ENCODE measurements at places on chromosomes 11 and 22.

- no peak for DNase-seq
These were observed 43.7 kb upstream of the TOP3B start for GRCh38 chr22:22026157-22026831.

GRCh38 chr22:17907748-17908051 is 116.7 kb downstream of the MICAL3 start:
- DNase-seq: no peak

DNA sequence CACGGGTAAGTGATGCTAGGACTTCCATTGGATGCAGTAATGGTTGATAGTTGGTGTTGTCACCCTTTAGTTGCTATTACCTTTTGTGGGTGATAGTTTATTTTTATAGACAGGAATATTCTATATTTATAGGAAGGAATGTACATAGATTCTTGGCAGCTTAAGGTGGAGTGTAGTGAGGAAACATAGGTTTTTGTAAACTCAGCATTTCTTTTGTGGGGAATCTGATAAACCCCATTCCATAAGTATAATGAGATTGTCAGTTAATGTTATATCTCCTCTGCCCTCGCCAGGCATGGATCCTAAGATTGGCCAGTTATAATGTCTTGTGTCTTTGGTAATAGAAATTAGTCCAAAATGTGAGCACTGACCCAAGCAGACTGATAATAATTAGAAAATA is 262.7 kb downstream of the JRKL start:
- DNase-seq: no peak

DNA sequence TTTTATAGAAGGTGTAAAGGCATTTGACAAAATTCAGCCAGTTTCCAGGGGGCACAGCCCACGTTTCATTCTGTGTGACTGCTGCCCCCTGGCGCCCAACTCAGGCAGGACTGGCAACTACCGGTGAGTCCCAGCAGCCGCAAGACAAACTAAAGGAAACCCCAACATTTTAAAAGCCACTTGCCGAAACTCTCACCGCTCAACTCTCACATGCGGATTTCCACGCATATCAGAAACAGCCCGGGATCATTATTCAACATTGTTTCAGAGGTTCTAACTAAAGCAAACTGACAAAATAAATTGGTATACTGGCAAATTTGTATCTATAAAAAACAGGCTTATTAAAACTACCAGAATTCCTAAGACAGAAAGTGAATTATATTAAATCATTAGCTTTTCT is 48.2 kb downstream of the MORC2 start:
- DNase-seq: peak; percentile 80

DNA sequence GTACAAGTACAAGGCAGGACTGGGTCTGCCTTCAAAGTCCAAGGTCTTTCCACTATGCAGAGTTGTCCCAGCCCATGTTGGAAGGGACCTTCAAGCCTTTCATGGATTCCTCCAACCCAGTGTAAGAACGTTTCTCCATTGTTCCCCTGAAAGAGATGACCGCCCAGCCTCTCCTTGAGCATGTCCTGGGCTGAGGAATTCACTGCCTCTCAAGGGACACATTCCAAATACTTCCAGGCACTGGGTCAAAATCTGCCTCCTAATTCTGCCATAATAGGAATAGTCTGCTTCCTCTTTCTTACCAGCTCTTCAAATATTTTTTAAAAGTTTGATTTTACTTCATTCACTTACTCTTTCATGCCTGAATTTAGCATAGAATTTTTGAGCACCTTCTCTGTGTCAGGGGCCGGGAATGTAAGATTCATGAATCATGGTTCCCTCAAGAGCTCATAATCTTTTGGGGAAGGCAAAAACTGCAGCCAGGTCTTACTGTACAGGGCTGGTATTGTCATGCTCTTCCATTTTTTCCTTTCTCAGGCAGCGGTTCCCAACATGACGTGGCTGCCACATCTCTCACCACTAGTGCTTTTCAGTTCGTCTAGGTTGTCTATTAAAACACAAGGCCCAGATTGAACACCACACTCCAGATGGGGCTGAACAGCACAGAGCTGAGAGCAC is 143.3 kb upstream of the TBCEL start:
- no peak for DNase-seq

DNA sequence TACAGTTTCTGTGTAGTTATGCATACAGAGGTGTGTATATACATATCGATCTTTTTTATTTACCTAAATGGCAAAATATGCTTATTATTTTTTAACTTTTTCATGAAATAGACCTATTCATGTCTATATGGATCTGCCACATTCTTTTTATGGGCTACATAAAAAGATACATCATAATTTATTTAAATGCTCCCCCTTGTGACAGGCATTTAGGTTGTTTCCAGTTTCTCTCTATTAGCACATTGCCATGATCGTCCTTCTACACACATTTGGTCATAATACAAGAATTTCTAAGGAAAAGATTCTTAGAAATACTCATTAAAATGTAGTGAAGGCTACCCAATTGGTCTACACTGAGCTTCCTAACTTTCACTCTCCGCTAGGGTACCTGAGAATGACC is 1067.4 kb downstream of the OPCML start:
- DNase-seq: no peak

DNA sequence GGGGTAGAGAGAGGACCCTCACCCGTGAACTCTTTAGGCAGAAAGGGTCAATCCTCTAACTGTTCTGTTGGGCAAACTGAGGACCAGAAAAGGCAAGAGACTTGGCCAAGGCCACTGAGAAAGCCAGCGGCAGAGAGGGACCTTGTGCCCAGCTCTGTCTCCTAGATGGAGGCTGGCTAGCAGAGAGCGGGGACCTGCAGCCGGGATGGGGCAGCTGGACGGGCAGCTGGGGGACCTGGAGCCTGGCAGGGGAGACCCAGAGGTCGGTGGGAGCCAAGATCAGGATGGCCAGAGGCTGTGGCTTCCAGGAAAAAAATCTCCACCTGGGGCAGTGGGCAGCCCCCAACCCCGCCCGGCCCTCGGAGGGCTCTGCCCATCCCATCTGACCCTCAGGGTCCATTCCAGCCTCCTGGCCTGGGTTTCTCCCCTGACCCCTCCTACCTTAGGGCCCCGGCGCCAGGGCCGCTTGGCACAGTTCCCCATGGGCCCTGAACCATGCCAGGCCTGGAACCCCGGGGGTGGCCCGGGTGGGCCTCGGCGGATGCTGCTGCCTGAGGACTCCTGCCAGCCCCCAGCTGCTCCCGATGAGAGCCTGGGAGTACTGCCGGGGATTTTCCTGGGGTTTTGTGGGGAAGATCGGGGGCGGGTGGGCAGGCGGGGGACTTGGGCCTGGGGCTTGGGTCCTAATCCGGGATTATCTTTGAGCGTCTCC is at the start of gene CABP2:
Gene CABP2, minus strand, starts transcription at position 603 of the 712 bp plus-strand sequence. Its CDS starts 120 bp downstream, at position 483.
- no peak for DNase-seq

- no peak for DNase-seq
These were observed 266.3 kb downstream of the DDX10 start for GRCh38 chr11:108931168-108931567.

- DNase-seq: no peak
These were observed 23.4 kb downstream of the SLN start for GRCh38 chr11:107688322-107688918.

DNA sequence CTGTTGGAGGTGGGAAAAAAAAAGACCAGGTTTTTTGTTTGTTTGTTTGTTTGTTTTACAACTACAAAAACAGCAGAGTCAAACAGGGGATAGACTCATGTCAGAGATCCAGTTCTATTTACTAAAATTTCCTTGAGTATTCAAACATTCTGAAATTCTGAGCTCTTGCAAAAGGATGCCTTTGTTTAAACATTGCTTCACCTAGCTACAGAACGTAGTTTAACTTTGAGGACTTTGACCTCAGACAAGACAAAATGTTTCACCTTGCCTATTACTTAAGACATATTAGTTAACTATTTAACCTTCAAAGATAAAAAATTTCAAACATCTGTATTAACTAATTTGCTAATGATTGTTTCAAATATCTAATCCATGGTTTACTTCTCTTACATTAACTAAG is 36.1 kb upstream of the GLYATL2 start:
- DNase-seq: no peak

DNA sequence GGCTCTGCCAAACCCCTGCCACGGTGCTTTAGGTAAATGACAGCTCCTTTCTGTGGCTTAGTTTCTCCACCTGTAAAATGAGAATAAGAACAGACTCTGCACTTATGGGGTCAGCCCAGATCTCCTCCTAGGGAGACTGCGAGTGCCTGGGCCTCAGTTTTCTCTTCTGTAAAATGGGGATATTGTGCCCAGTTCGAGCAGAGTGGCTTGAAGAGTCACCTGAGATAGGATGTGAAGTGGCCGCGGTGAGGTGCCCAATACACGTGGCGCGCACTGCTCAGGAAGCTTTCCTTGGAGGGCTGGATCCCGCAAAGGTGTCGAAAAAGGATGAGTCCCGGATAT is 473 bp upstream of the EMID1 start:
- no peak for DNase-seq

- DNase-seq: no peak
These were observed 32.8 kb downstream of the MS4A2 start for GRCh38 chr11:60121264-60121663.

- no peak for DNase-seq
These were observed 28.9 kb downstream of the RAB39A start for GRCh38 chr11:107957109-107957588.

GRCh38 chr22:49143812-49144211 is 683.9 kb downstream of the BRD1 start:
- DNase-seq: no peak

GRCh38 chr11:8354622-8355415 is 91.1 kb upstream of the LMO1 start:
- no peak for DNase-seq

All from effector CD4-positive, alpha-beta T cell (primary cell).